ENCODE measurements at places on chromosomes 12 and 14.

- DNase-seq: no peak
Observed at GRCh38 chr12:76057326-76057725, 25.8 kb upstream of the PHLDA1 start.

- peak; percentile 11 for DNase-seq
Observed at GRCh38 chr14:53180272-53181221, 27.4 kb upstream of the DDHD1 start.

DNA sequence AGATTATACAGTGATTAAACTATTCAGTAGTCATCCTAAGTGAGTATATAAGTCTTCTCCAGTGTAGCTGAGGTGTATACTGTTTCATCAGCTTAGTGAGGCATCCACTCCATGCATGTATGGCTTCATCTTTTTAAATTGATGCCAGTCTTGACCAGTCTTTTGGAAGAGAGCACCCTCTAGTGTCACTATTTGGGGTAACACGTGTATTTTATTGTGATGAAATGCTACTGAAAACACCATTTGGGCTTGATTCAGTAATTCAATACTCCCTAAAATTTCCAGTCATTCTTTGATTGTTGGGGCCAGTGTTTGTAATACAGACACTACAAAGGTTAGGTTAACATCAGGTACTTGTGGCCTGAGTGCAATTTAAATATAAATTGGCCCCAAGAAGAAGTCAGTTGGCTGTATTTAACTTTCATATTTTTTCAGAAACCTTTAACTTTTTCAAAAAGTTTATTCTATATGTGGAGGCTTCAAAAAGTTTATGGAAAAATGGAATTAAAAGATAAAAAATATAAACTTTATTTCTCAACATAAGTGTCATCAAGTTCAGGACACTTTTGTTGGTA lies 35.3 kb downstream of the MIPOL1 start:
- DNase-seq: peak; percentile 39

- DNase-seq: no peak
Observed at GRCh38 chr14:35332517-35333263, 40.5 kb downstream of the PSMA6 start.

GRCh38 chr12:50276912-50277671 lies 6.2 kb downstream of the LIMA1 start:
- no peak for DNase-seq

GRCh38 chr14:68690089-68690958 lies 102.5 kb downstream of the ZFP36L1 start:
- DNase-seq: no peak

DNA sequence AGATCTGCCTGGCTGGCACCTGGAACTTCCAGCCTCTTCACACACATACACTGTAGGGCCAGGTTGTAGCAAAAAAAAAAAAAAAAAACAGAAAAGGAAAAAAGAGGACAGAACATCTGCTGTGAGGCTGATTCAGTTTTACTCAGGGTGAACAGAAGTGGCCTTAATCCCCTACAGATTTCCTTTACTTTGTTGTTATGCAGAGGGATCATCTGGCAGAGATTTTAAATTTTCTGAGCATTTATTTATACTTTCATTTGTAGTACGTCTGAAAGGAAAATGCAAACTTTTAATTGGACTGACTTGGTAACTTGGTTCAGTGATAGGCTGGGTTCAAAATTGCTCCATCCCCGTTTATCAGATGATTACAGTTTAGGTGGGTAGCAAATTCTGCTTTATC lies 50.8 kb upstream of the PRICKLE1 start:
- no peak for DNase-seq

DNA sequence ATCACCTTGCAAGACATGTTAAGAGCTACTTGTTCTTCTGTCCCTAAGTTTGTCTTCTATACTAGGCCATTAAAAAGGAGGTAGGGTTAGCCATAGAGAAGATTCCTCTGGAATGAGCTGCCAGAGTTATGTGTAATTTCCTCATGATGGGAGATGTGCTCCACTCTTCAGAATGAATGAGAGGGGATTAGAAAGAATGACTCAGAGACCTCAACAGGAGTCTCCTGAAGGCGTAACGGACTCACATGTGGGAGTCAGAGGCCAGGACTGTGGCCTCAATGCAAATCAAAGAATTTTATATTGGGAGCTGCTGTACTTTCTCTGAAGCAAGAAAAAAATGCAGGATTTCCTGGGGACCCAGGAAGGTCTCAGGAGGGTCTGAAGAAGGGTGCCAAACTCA lies 87.8 kb upstream of the ATXN7L3B start:
- DNase-seq: no peak

DNA sequence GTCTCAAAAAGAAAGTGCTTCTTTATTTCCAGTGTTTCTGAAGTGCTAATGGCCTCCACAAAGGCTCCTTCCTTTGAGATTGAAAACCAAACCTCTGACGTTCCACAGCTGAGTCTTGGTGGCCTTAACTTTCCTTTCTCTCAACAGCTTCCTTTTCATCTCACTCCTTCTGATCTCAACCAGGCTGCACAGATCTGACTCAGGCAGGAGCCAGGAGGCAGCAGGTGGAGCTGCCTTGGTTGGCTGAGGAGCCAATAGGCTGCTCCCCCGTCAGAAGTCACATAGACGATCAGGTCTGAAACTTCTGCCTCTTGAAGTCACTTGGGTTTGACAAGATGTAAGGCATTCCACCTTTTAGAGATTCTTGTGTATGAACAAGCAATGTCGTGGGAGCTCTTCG lies 9.1 kb upstream of the KCNA5 start:
- DNase-seq: no peak

- no peak for DNase-seq
Observed at GRCh38 chr14:70982200-70982599, 74.9 kb downstream of the PCNX1 start.

DNA sequence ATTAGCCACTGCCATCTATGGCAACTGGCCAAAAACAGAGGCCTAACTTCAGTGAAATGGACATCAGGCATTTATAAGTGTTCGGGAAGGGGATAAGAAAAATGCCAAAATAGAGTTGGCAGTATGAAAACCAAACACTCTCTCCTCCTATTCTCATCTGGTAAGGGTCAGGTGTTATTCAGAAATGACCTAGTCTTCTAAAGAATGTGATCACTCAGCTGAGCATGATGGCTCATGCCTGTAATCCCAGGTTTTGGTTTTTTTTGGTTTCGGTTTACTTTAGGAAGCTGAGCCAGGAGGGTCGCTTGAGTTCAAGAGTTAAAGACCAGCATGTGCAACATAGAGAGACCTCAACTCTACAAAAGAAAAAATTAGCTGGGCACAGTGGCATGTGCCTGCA lies 170.3 kb downstream of the GRIN2B start:
- no peak for DNase-seq

DNA sequence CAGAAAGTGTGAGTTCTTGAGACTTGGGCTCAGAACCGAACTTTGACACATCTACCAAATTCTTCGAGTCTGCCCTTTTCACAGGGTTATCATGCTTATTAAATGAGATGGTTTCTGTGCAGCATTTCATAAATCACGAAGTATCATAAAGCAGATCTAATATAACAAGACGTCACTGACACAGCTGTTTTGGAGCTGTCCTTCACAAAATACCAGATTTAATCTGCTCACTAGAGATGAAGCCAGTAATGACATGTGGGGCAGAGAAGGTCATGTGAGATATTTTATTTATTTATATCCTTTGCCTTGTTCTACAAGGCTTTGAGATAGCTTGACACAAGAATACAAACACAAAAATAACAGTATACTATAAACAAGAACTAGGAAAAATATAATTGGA lies 127.0 kb downstream of the RPAP3 start:
- DNase-seq: no peak

DNA sequence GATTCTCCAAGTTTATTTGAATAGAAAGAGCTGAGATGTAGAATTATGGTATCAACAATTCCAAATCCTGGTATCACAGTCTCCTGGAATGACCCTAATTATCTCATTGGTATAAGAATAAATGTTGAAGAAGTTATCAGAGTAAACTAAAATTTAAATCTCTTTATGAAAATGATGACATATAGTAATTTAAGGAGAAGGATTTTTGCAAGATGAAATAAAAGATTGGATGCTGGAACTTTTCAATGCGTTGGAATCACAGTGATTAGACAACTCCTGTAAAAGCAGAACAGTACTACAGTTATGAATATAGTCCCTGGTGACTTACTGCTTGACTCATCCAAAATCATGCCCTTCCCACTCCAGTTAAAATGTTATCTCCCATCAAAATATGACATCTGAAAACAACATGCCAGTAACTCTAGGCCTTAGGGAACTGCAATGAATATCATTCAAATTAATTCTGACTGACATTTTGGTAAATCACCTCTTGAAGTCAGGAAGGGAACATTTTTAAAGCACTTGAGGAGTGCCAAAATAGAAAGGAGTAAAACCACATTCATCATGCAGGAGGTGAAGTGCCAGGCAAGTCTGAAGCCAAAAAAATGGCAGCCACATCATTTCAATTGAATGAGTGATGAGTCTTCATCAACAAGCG lies 197.8 kb upstream of the PRKD1 start:
- DNase-seq: no peak

DNA sequence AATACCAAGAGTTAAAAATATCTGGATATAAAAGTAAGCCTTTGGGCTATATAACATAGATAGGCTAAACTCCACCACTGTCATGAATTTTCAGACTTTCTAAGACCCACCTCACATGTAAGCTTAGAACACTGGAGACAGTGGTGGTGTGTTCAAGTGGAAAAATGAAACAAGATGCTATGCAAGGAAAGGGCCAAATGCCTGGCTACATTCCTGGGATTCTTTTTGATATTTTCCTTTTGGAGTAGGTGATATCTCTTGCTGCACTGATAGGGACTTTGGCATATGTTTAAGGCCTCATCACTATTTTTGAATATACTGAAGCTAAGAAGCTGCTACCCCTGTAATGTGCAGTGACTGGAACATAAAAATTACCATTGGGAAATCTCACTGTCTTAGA lies 341.3 kb downstream of the SLC16A7 start:
- no peak for DNase-seq

DNA sequence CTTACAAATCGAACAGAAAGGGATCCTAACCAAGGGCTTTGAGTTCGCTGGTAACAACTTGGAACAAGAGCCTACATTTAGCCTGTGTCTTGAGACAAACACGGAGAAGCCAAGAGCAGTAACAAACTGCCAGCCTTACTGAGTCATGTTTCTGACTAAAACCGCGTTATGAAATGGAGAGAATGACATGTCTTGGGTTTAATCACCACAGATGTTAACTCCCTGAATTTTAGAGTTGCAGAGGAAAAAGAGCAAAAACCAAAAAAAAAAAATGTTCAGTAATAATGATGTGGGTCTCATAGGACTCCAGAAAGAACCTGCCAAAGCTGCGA lies 1.0 kb downstream of the BLTP3B start:
- peak; percentile 23 for DNase-seq

GRCh38 chr14:19878029-19878642 lies 3.2 kb downstream of the OR4K2 start:
- DNase-seq: no peak

DNA sequence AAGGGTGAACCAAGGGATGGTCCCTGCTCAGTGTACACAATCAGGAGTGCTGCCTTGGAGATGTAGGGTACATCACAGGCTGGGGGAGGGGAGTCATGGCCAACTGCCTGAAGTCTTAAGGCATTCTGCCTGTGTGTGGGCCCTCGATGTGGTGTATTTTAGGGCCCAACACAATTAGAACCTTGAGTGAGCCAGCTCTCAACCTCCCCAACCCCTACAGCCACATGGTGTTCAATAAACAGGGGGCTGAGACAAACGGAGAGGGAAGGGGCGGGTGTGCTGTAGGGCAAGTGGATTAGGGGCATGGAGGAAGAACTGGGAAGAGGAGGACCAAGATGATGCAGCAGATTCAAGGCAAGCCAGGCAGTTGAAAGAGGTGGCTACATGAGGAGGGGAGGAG lies 8.6 kb upstream of the CHD4 start:
- DNase-seq: no peak

GRCh38 chr12:59077575-59078426 lies 157.5 kb upstream of the LRIG3 start:
- DNase-seq: no peak

DNA sequence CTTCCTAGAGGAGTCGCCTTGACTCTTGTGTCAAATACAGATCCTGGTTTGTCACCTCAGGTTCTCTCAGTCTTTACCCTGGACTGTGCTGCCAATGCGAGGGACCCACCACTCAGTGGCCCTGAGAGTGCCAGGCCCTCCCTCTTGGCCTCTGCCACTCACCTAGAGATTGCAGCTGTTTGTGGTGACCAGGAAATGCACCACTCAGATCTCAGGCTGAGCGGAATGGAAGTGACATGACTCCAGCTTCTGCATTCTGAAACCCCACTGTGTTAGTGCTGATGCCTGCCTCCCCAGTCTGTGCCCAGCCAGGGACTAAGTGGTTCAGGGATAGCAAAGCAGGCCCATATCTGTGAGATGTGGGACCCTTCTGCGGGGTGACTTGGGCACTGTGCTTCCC lies 27.8 kb upstream of the NEDD1 start:
- no peak for DNase-seq

- DNase-seq: peak; percentile 73
Observed at GRCh38 chr12:48189331-48190125, 6.1 kb downstream of the CCDC184 start.

- DNase-seq: no peak
Observed at GRCh38 chr14:97298331-97298730, 501.1 kb downstream of the VRK1 start.

- no peak for DNase-seq
Observed at GRCh38 chr12:63445224-63445880, 222.9 kb downstream of the DPY19L2 start.

DNA sequence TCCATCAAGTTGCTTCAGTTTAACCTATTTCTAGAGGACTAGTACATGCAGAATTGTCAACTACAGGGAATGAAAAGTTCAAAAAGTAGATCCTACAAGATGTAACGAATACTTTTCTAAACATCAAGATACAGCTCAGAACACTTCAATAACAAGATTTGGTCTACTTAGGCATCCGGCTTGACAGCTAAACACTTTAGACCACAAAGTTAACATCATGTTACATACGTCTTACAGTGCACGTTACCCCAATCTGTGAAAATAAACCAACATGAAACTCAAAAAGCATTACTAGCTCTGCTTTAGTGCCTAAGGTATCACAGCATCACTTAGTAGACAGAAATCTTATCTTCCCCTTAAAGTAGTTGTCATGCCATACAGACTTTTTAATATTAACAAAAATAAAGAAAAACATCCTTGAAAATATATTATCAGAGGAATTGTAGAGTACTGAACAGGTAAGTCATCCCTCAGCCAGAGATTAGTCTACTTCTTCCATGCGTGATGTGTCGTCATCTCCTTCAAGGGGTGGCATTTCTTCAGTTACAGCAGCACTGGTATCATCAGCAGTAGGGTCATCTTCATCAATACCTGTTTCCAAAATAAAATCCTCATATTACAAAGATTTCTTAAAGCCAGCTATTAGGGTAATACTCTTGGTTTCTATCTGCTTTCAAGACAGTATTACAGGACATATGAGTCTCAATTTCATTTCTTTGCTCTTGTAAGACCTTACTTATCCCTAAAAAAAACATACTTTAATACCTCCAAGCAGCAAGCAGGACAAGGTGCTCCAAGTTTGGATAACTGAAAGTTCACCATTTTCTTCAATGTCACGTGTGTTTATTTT lies 5.4 kb downstream of the HSP90AA1 start:
- no peak for DNase-seq

Measured in SW 1271 (cell line).